ENCODE measurements at places on chromosomes 11 and 22.
A peak's percentile ranks its signal among the peaks of the same experiment; 100 is the strongest.

GRCh38 chr11:34238966-34239365, 118.8 kb downstream of the ABTB2 start:
- DNase-seq: no peak

GRCh38 chr11:45155627-45156180, 9.3 kb downstream of the PRDM11 start:
- no peak for DNase-seq

GRCh38 chr11:55658608-55659007, 3.4 kb upstream of the OR4C6 start:
- no peak for DNase-seq

DNA sequence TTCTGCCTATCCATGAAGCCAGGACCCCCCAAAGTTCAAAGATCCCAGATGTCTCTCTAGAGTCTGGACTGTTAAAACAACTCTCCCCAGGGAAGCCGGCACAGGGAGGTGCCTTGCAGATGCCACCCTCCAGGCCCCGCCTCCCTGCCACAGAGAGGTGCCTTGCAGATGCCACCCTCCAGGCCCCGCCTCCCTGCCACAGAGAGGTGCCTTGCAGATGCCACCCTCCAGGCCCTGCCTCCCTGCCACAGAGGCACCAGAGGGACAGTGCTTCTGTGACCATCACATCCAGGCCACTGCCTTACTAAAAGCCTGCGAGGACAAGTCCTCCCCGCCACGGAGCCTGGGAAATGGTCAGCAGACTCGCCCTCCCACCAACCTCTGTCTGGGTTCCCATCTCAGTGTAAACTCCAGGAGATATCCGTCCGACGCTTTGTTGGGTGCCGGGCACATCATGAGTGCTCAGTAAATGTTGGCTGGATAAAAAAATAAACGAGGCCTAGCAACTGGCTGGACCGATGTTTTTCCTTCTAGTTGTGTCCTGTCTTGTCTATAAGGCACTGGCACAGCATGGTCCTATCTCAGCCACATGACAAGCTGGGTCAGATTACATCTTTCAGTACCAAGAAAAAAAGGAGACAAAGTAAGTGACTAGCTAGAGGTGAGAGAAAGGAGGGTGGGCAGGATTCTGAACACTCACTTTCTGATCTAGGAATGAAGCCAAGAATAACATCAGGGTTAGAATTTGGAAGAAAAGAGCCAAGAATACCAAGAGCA, 91.2 kb upstream of the CSNK2A3 start:
- DNase-seq: peak; percentile 23

DNA sequence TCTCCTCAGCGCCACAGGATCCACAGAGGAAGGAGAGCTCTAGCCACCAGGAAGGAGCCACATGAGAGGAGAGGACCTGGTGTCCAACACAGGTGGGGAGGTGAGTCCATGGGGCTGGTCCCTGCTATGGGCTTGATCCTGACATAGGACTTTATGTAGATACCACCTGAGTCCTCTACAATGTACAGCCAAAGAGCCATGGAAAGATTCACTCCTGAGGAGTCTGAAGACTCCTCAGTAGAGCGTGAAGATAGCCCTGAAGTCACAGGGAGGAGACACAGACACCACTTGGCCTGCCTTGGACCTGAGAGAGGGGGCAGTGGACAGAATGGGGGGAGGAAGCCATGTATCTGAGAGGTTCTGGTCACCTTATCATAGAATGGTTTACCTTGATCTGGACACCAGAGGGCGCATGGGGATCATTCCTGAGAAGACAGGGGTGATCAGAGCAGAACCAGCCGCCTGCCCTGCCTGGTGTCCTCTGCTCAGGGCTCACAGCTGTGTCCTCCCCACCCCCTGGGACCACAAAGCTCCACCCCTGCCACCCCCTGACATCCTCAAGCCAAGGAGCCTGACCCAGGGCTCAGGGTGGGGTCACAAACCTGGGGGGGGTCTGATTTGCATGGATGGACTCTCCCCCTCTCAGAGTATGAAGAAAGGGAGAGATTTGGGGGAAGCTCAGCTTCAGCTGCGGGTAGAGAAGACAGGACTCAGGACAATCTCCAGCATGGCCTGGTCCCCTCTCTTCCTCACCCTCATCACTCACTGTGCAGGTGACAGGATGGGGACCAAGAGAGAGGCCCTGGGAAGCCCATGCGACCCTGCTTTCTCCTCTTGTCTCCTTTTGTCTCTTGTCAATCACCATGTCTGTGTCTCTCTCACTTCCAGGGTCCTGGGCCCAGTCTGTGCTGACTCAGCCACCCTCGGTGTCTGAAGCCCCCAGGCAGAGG, 77.0 kb downstream of the ZNF280B start:
- peak; percentile 85 for DNase-seq

DNA sequence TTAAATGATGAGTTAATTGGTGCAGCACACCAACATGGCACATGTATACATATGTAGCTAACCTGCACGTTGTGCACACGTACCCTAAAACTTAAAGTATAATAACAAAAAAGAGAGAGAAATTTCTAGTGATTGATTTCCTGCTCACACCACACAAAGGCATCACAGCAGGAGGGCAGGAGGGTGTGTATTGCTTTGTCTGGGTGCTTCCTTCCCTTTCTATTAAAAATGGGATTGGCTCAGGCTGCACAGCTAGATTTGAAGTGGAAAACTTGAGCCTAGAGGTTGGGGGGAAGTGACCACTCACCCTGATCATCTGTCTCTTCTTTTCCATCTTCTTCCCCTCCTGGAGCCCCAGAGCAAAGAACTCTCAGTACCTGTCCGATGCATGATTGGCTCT, 944 bp upstream of the SCGB1D2 start:
- no peak for DNase-seq

DNA sequence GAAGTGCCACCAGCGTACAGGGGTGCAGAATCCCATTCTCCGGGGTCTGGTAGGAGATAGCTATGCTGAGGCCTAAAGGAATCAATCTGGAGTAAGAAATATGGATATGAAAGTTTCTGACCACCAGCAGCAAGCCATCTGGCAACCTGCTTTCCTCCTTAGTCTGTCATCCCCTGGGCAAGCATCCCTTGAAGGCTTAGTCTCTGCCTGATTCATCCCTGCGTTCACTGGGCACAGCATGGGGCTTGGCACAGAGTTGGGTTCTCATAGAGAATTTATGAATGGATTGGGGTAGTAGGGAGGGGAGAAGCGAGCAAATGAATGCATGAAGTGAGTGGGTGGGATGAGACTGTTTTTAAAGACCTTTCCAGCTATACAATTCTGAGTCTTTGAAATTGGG, 85.8 kb upstream of the NARS2 start:
- DNase-seq: no peak

GRCh38 chr22:20076627-20077172, 3.3 kb upstream of the DGCR8 start:
- no peak for DNase-seq

- DNase-seq: no peak
Observed at GRCh38 chr22:33654173-33654895, 265.9 kb downstream of the LARGE1 start.

DNA sequence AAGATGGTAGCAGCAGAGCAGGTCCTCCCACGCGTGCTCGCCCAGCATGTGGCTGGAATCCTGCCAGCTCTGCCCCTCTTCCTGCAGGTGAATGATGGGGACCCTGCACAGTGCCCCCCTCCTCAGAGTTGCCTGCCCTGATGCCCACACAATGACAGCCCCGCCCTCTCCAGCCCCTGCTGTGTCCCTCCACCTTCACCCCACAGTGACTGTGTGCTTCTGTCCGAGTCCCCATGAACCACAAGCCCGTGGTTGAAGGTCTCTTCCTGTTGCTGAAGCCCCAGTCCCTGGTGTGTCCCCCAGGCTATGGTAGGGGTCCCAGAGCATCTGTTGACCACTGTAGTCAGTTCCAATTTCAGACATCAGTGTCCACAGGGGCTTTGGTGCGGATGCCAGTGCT, 71.0 kb downstream of the BRD1 start:
- DNase-seq: no peak

DNA sequence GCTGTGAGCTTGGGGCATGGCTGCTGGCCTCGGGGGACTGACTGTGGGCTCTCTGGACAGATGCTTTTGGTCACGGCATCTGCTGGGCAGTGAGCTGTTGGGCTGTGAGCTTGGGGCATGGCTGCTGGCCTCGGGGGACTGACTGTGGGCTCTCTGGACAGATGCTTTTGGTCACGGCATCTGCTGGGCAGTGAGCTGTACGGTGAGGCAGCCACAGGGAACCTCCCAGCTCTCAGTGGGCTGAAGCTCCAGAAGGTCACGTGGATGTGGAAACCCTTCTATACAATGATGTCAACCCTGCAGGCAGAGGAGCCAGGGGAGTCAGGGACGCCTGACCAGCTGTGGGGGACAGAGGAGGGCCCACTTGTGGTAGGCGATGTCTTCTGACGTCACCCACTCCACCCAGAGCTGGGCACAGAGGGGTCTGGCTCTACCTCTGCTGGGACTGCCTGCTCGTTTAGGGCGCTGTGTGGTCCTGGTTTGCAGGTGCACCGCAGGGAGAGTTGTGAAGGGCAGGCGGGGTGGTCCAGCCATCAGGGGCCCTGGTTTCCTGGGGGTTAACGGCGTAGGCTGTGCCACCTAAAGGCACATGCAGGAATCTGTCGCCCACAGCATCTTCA, 1331.3 kb downstream of the BRD1 start:
- DNase-seq: no peak
